ENCODE measurements at places on chromosomes 13 and 19.
A peak's percentile ranks its signal among the peaks of the same experiment; 100 is the strongest.

DNA sequence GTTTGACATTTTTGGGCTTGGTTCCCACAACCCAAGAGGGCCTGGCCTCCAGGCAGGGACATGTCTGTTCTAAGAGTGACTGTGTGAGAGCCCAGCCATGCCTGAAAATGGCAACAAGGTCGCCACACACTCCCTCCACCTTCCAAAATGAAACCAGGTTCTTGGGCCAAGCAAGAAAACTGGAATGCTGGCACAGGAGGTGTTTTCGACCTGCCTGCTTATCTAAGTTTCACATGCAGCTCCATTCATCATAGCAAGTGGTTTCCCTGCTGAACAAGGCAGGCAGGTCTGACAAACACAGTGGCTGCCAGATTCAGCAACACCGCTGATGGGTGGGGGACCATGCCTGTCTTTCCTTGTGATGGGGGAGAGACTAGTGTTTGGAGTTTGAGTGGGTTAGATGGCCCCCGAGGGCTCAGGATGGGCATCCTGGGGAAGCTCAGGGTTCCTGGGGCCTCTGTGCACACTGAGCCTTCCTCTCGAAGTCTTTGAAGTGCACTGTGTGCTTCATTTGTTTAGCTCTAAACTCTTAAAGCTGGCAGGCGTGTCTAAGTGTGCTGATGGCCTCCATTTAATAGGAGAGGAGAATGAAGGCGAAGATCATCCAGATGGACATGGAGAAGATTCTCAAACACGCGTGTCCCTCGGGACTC, 17.9 kb upstream of the GAS6 start:
- ATAC-seq: peak; percentile 60

DNA sequence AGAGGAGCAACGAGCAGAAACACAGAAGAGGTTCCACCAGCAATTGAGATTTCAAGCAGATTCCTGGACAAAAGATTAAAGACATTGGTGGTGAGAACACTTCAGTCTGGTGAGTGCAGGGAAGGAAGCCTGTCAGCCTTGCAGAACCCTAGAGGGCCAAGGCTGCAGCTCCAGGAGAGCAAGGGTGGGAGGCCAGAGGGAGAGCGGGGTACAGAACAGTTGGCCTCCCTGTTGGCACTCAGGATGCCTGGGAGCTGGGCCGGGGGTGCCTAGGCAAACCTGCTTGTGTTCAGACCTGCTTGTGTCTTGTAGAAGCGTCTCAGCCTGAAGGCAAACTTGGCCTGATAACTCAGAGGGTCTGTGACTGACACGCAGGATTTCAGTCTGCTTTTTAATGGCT, 5.1 kb upstream of the LIN7B start:
- no peak for ATAC-seq

DNA sequence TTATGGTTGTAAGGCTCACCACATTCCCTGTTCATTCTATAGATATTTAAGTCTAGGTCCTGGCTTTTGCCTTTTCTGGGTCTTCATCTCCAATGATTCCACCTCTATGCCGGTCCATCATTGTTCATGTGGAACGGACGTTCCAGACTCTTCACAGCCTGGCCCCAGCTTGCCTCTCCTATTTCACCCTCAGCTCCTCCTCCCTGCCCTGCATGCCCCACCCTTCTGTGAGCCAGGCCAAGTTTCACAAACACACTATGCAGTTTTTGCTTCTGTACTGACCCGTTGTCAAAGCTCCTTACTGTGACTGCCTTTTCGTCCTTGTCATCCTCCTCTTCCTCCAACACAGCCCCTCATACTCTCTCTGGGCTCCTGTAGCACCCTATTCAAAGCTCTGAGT, 31.3 kb downstream of the TEX26 start:
- ATAC-seq: no peak

GRCh38 chr13:95724252-95724651, 47.3 kb downstream of the DNAJC3 start:
- no peak for ATAC-seq

DNA sequence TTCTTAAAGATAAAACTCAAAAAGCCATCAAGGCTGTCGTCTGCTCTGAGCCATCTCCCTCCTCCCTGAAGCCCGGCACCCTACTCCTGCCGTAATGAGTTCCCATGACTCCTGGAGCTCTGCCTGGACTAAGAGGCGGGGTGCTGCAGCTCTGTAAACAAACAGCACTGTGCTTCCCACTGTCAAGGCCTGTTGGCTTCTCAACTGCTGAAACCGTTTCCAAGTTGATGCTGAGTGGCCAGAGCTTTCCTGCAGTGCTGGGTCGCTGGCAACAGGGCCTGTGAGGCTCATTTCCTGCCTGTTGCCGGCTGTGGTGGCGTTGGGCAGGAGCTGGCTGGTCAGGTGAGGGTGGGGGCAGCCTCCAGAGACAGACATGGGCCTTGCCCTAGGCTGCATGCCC, 26.7 kb upstream of the ISYNA1 start:
- peak; percentile 69 for ATAC-seq

DNA sequence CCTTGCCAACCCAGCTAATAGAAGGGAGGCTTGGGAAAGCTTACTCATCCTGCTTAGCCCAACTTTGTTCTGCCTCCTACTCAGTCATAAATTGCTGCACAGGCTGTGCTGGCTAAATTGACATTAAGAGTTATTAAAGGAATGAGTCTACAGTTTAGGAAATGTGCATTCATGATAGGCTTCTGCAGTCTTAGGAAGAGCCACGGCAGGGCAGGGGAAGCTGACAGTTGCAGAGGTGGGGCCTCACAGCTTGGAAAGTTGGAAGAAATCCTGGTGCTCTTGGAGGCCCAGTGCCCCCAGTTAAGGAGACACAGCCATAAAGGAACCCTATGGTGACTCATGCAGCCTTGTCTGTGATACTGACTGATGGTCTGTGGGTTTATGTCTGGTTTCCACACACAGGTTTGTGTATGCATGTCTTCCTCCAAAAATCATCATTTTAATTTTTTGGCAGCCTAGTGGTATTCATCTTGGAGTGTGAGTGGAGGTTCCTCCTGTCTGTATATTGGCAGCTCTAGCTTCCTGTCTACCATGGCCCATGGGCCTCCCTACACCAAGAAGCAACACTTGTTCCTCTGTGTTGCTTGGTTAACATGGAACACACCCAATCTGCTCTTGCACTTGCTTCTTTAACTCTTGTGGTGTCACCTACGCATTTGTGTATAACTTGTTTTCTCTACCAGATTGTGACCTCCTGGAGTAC, 135.0 kb upstream of the KL start:
- ATAC-seq: no peak

GRCh38 chr13:44895264-44895952, 93.9 kb downstream of the NUFIP1 start:
- ATAC-seq: no peak

All from gastroesophageal sphincter (tissue), 4 donors.